ENCODE measurements at places on chromosomes 6 and 20.

DNA sequence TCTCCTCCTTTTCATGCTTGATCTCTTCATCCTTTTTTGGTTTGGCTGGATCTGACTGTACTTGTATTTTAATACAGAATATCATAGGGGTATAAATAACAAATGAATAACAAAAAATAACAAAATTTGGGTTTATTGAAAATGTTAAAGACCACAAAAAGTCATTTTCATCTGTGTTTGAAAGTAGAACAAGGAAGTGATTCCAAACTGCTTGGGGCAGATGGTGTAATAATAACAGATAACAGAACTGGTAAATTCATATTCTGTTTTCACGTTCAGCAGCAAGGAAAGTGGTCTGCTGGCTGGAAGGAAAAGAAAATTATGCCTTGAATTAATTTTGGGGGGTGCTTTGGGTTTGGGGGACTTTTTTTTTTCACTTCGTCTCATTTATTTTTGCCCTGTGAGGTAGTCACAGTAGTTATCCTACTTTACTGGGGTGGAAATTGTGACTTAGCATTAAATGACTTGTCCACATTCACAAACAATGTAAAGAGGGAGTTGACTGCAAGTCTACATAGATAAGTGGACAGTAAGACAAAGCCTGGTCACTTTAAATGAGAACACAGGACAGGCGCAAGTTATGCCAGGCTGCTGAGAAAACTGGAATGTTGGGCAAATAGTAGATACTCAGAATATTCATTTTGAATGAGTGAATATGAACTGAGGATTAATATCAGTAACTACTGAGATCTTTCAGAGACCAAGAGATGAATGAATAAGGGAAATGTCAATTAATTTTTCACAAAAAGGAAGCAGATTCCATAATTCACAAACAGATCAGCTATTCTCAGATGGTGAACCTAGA, 193.9 kb upstream of the CITED2 start:
- no peak for DNase-seq

GRCh38 chr6:75882734-75883133, 133.7 kb downstream of the MYO6 start:
- DNase-seq: no peak

GRCh38 chr20:48205786-48206185, 420.5 kb upstream of the SULF2 start:
- peak; percentile 96 for DNase-seq

DNA sequence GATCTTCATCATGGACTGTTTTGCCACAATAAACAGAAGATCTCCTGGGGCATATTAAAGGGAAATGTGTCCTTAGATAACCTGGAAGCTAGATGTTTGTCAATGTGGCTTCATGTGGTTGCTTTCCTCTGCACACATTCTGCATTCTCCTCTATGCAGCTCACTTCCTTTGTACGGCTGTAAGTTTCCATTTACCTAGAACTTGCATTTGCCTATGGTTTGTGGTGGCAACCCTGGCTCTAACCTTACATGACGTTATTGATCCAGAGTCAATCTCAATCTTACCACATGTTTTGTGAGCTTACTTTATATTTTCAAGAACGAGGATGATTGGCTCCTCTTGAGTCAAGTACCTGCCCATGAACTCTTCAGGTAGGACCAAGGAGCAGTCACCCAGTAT, 863.1 kb downstream of the MAFB start:
- no peak for DNase-seq

DNA sequence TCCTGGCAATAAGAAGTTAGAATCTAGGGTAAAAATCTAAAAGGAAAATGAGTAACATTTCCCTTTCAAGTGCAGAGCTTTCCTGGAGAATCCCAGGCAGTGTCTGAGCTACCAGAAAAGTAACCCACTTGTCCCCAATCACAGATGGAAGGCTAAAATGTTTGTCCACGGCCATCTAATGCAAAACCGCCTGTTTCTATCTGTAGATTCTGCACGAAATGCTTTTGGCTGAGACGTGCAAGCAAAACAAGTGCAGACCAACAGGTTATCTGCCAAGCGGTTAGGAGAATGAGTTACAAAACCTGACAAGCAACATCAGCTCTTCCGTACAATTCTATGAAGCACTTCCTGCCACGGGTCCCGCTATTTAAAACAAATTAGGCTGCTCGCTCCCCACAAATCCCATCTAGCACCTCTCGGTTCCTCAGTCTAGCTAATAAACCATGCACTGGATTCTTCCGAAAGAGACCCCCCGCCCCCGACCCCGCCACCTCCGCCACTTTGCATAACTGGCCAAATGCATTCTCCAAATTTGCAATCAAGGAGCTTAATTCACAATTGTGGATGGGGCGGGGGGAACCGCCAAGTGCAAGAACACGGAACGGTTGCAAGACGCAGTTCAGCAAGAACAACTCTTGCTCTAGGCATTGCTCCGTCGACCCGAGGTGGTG, 1.4 kb downstream of the ELOVL5 start:
- no peak for DNase-seq

- no peak for DNase-seq
Observed at GRCh38 chr6:43299338-43300293, 1.6 kb downstream of the SLC22A7 start.

GRCh38 chr6:154410619-154411072, 54.0 kb upstream of the IPCEF1 start:
- no peak for DNase-seq

DNA sequence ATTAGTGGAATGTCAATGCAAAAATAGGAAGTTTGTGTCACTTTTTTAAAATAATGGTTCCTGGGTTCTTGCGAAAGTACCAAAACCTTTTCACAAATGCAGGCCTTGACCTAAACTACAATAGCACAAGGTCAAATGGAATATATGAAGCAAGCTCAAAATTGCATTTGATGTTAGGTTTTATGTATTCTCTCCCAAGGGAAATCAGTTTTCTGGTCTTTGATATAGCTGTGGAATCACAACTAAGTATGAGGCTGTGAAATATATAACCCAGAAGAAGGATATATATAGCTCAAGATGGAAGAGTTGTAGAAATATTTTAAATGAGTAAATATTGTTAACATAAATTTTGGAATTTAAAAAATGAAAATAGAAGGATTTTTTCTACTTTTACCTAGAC, 327.3 kb downstream of the RIMS1 start:
- no peak for DNase-seq

DNA sequence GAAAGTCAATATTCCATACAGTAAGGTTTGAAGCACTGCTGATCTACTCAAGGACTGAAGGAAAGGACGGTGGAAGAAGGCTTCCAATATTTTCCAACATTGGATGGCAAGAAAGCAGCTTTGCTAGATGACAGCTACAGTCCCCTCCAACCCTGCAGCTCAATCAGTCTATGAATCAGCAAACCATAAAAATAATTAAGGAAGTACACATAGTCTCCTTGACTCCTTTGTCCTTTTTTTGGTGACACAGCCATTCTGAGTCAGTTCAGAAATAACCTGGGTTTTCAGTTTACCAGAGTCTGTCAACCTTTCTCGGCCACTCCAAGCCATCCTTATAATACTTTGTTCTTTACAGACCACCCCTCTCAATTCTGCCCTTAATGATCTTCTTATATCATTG, 232.5 kb downstream of the IBTK start:
- no peak for DNase-seq

DNA sequence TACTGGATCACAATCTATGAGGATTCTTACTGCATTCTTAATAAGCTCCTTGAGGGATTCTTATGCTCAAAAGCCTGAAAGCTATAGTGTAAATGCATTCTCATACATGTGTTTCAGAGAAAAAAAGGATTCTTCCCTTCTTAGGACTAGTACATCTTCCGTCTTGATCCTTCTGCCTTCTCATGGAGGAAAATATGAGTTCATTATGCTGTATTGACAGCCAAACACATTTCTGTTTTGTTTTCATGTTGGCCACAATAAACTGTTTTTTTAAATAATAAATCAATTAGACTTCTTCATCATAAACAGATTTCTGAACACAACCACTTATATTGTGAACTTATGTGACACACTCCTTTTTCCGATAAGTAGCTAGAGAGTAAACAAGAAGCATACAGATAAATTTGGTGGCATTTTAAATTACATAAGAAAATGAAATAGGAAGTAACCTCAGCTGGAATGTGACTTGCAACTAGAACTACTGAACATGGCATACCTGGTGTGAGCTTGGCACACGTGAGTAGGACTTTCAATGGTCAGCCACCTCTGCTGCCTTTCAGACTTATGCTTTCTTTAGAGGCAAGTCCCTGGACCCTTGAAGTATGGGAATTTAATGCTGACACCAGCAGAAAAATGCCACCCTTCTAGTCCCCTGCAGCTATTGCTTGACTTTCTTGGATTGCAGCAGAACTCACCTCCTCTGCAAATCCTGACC, 350.4 kb downstream of the BCKDHB start:
- no peak for DNase-seq

DNA sequence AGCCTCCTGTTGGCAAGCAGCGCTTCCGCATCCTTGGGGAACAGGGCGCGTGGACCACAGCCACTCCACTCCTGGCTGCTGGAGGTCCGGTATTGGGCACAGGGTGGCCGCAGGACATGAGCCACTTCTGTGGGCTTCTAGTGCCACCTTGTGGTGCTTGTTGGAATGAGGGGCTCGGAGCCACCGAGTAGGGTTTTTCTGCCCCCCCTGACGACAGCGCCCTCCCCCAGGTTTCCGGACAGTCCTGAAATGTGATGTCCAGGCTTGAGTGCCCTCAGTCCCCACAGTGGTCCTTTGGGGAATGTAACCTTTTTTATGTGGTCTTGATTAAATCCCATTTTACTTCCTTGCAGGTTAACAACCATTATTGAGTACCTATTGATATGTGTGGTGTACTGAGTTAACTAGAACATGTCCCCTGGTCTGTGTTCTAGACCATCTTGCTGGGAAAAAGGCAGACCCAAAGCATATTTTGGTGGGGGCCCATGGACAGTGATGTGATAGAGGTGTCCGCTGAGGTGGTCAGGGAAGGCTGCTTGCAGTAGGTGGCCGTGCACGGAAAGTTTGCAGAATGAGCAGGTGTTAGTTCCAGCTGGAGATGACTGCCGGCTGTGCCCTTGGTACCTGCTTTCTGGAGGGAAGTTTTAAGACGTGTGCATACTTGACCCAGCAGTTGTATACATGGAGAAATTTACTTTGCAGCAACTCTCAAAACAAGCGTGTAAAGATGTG, 70.0 kb downstream of the PTPN1 start:
- peak; percentile 75 for DNase-seq

DNA sequence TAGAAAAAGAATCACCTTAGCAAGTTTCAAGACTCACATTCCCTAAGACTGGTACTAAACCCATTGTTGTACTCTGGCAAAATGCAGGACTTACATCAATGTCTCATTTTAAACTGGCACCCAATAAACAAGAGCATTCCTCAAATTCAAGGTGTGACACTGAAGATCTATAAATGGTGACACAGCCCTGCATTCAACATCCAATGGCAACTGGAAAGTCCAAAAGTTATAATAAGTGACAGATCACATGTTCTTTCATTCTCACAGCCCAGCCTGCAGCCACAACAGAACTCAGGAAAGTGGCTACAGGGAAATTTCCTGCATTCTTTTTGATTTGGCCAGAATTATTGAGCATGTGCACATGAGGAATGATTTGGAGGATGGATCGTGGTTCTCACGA, 57.5 kb downstream of the MBOAT1 start:
- no peak for DNase-seq

DNA sequence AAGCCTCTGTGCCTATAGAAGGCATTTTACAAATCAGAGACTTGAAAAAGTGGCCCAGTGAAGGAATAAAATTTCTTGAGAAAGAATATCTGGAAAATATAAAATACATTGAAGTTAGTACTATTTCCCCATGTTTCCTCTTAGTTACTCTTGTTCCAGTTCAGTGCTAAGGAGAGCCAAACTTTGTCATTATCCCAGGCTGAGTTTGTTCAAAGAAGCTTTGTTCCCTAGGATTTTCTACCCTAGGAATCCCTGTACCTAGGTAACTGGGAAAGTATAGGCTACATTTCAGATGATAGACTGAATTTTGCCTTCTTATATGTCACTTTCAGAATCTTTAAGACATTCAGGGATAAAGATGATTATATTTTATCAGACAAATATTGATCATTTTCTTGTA, 1395.7 kb upstream of the MAP3K7 start:
- no peak for DNase-seq

DNA sequence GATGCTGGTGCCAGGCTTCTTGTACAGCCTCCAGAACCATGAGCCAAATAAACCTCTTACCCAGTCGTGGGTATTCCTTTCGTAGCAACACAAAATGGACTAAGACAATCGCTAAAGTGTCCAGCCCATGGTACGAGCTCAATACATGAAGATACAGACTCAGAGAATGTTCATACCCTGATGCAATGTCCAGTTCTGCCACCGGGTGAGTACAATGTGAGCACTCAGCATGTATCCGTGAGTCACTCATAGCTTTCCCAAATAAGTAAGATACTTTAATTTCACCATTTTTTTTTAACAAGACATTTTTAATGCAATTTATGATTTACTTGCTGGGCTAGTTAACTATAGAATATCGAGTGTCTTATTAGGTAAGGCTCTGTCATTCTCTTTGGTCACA, 26.7 kb upstream of the PDE10A start:
- no peak for DNase-seq

- DNase-seq: no peak
Observed at GRCh38 chr20:58229198-58229798, 845 bp upstream of the ANKRD60 start.

GRCh38 chr6:151290877-151291721, 51.3 kb downstream of the AKAP12 start:
- no peak for DNase-seq

- DNase-seq: no peak
Observed at GRCh38 chr20:61975407-61976129, 90.1 kb downstream of the TAF4 start.

DNA sequence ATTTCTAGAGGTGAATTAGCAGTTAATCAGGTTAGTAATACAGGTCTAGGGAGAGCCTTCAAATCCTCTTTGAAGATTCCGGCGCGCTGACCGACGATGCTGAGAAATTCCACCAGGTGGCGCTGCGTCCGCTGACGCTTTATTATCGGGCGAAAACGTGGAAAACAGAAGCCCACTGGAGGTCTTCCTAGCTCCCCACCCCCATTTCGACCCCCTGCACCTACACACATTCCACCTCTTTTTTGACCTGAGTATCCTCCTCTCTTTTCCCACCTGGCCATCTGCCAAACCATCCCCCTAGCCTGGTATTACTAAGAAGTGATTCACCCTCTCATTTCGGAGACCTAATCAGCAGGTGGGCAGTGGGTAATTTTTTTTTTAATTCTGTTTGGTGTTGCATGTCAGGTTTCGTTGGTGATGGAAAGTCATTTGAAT, 65.4 kb upstream of the RIN2 start:
- peak; percentile 48 for DNase-seq

DNA sequence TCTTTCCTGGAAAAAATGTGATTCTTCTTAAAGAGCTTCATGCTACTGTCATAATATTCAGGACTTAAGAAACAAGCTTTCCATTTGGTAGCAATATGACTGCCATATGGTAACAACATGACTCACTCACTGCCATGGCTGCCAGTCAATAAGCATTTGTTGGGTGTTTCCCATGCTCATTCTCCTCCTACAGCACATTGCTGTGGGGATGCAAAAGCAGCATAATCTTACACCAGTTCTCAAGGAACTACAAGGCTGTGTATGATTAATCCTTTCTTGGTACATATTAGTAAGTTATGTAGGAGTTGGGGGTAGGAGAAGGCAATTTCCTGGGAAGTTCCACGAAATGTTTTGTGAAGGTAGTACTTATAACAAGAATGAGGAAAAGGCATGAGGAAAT, 76.7 kb downstream of the CEP162 start:
- no peak for DNase-seq

GRCh38 chr6:161575523-161576254, 301.8 kb upstream of the AGPAT4 start:
- peak; percentile 85 for DNase-seq
